ENCODE measurements at places on chromosomes 6 and 20. TPM values are rescaled to one million over a fixed set of nuclear protein-coding genes. Genes with fewer than 3 reads are reported as not detected.
A peak's percentile ranks its signal among the peaks of the same experiment; 100 is the strongest.

DNA sequence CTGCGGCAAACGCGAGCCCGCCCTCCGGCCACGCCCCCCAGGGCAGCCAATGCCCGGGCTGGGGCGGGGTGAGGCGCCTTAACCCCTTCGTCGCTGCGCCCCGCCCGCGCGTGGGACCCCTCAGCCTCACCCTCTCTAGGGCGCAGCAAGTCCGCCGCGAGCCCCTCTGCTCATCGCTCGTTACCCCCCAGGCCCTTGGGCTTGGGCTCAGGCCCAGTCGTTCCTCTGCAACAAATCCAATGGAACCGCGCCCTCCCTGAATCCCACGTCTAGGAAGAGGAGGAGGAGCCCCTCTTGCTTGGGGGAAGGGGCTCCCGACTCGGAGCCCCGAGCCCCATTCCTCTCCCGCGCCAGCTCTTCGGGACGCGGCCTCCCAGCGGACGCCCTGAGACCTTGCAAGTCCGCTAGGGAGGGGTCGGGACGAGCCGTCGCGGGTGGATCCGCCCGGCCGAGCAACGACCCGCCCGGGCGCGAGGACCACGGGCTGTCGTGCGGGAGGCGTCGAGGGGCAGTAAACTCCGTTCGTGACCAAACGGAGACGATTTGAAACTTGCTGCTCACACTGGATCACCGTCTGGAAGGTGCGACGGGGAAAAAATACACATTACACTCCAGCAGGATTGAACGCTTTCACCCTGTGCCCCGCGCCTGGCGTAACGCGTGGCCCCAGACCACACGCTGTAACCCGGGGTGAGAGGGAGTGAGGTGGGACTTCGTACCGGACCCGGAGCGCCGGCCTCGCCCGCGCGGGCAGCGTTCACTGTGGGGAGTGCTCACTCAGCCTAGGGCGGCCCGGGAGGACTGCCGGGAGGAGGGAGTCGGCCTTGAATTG is 477 bp upstream of the LZTS3 start:
- peak; percentile 87 for DNase-seq

DNA sequence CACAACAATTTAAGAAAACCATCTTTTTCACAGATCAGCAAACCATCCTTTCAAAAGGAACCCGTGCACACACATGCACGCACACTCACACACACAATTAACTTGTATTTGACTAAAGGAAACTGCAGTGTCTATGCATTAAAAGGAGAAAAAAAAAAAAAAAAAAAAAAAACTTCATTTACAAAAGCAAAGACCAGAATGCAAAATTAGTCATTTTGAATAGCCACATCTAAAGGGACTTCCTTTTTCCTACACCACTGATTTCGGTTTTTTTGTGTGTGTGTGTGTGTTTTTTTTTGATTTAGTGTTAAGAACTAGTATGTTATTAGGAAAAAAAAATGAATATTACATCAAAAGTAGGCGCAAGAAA is 6.3 kb downstream of the ZMYND8 start:
- DNase-seq, result no peak

DNA sequence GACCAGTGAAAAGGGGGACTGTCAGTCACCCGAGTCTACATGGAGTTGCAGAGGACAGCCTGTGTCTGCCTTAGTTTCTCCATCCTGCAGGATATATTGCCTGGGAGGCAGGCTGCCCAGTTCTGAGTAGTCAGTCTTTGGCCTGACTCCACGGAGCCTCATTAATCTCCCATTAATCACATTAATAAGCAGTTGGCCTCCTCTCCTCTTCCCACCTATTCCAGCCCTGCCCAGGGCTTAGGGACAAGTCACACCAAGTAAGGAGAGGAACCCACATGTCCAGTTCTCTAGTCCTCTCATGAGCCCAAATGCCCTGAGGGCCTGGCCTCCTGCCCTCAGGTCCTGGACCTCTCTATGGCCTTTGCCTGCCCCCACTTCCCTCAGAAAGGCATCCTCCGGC is 1.3 kb upstream of the MUCL3 start:
- no peak for DNase-seq

The RPS6KA2 gene
- total RNA-seq, result 10.1 TPM

DNA sequence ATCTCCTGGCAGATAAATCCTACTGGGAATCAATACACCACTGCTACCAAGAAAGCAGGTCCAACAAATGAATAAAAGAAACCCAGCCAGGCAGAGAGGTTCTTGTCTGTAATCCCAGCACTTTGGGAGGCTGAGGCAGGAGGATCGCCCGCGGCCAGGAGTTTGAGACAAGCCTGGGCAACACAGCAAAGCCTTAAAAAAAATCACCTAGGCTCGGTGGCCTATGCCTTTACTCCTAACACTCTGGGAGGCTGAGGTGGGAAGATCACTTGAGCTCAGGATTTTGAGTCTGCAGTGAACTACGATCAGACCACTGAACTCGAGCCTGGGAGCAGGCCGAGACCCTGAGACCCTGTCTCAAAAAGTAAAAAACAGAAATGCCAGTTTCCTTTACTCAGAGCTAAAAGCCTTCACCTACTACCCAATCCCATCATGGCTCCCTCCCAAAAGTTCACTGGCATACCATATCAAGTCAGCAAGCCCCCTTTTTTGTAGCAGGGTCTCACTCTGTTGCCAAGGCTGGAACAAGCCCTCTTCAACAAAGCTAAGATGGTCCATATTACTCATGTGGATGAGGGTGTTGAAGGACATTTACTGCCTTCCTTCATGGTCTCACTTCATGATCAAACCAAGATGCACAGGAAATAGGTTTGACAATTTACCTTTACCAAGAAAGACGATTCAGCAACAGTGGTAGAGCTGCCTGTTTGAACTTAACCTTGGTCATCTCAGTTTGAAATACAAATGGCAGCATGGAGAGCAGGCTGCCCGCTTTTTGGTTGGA is 5.3 kb downstream of the SNX5 start:
- no peak for DNase-seq

GRCh38 chr6:108748055-108748454 is 100.2 kb upstream of the ARMC2 start:
- no peak for DNase-seq

The VSX1 gene
- total RNA-seq, result 0.24 TPM

Measured in umbilical cord (tissue), 2 donors.